ENCODE measurements at places on chromosomes 11 and 22.

DNA sequence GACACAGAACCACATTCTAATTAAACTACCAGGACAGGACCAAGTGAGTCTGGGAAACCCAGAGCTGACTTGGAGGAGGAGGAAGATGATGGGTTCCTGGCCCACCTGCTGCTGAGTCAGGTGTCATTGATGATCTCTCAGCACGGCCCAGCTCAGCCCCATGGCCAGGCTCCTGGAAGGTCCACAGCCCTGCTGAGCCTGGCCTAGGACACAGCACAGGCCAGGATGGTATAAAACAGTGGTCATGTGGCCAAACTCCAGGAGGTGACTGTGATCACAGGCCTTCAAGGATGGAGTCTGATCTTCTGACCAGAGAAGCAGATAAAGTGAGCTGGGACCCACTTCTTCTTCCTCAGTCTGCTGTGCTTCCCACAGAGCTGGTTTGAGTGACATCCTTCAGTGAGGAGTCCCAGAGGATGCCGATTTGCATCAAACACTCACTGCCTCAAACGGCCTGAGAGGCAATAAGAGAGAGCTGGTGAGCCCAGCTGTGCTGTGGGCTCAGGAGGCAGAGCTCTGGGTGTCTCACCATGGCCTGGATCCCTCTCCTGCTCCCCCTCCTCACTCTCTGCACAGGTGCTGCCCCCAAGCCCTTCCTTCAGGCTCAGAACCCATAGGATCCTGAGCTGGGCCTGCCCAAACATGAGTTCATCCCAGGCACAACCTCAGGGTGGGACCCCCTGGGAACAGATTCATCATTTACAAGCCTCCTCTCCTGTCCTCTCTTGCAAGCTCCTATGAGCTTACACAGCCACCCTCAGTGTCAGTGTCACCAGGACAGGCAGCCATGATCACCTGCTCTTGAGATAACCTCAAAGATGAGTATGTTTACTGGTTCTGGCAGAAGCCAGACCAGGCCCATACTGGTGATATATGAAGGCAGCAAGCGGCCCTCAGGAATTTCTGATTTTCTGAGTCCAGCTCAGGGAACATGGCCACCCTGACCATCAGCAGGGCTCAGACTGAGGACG is 37.7 kb upstream of the IGLL5 start:
- no peak for DNase-seq

- no peak for DNase-seq
Observed at GRCh38 chr11:69217276-69218105, 61.8 kb downstream of the SMIM38 start.

- no peak for DNase-seq
Observed at GRCh38 chr11:120465921-120466534, 45.5 kb upstream of the GRIK4 start.

DNA sequence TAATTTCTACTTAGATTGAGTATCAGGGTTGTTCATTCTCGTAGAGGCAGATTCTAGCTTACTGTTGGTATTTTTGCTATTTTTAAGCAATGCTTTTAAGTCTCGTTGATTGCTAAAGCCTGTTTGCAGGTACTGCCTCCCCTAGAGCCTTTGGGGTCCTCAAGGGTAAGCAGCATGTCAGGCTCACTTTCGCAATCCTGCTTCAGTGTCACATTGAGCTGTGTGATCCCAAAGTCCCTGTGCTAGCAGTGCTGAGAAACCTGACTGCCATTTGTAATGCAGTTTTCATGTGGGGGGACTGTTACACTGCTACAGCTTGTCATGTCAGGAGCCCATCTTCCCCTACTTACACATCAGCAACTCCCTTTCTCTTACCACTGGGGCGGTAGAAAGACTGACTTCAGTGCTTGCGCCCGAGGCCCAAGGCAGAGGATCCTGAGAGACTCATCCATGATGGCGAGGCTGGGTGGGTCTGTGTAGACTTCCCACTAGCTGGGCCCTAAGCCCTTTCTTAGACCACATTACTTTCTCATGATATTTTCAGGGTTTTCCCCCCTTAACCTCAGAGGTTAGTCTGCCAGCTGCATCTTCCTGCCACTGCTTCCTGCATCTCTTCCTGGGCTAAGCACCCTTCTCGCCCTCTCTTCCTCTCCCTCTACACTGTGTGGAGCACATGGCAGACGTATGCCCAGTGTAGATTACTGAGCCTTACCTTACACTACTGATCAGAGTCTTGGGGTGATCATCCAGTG is 40.8 kb upstream of the ST14 start:
- no peak for DNase-seq

DNA sequence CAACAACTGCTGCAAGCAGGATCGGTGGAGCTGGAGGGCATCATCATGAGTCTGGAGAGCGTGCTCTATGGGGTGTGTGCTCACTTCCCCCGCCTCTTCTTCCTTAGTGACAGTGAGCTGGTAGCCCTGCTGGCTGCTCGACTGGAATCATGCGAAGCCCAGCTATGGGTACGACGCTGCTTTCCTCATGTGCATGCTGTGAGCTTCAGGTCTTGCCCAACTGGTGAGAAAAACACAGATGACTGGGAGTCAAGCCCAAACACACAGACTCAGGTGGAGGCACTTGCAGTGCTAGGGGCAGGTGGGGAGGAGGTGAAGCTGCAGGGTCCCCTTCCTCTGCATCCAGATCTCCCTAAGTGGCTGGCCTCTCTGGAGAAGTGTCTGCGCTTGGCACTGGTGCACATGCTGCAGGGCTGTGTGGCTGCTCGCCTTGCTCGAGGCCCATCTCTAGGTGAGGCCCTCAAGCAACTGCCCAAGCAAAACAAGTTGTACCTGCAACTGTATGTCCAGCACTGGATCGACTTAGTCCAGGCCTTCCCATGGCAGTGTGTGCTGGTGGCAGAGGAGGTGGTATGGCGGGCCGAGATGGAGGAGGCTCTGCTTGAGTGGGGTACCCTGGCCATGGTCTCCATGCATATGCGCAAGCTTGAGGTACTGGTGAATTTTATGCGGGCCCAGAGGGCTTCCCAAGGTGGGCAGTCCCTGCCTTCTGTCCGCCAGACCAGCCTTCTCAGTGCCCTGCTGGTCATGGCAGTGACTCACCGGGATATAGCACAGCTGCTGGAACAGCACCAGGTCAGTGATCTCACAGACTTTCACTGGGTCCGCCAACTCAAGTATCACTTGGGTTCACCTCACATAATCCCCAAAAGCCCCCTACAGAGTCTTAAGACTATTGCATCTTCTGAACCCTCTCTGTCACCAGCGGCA is 48.1 kb downstream of the DNHD1 start:
- no peak for DNase-seq

DNA sequence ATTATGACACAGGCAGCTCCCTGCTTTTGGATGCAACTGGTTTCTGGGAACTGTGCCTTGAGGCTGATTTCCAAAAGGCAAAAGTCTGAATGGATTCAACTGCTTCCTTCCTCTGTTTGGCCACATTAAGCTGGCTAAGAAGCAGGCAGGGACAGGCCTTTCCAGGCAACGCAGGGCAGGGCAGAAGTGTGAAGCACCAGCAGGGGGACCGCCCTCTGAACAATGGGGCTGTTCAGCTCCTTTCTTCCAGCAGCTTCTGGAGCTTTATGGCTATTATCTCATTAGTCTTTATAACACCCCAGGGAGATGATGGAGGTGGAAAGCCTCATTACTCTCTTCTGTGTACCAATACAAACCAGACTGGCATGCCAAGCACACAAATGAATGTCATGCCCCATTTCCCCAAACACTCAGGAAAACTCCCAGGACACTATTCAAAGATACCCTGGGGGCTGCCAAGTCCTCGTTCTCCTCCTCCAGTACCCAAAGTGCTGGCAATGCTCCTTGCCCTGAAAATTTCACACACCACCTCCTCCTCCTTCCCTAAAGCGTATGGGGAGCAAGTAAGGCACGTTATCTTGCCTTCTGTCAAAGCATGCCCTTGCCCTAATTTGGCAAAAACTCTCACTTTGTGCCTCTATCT is 21.3 kb downstream of the MORC2 start:
- DNase-seq, result peak; percentile 67

DNA sequence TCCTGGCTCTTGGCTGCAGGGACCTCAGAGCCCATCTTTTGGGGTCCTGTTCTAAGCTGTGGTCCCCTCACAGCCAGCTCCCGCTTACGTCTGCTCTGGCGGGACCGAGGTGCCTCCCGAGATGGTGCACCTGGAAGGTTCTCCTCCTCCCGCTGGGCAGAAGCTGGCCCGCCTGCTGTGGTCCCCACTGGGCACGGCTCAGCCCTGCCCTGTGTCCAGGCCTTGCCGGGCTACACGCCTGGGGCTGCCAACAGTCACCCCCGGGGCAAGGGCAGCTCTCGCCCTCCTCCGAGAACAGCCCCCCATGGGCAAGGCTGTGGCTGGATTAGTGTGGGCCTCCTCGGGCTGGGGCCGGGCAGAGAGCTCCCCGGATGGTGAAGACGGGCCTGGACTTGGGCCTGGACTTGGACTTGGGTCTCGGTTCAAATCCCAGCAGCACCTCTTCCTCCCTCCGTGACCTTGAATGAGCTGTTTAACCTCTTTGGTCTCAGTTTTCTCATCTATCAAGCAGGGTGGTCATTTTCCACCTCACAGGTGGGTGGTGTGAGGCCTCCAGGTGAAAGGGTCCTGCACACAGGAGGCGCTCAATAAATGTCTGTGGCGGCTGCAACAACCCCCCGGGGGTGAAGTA is 998 bp downstream of the BAIAP2L2 start:
- no peak for DNase-seq

DNA sequence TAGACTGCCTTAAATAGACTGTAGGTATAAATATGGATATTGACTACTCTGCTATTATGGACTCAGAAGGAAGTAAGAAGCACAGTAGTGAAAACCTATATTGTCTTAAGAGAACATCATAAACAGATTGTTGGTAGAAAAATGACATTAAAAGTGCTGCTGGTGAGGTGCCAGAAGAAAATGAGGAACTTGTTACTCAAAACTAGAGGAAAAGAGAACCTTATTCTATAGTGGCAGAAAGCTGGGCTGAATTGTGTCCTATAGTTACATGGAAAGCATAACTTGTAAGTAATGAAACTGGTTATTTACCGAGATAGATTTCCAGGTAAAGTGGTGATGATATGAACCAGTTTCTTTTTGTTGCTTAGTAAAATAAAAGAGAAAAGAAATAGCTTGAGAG is 109.7 kb upstream of the CTSC start:
- no peak for DNase-seq

DNA sequence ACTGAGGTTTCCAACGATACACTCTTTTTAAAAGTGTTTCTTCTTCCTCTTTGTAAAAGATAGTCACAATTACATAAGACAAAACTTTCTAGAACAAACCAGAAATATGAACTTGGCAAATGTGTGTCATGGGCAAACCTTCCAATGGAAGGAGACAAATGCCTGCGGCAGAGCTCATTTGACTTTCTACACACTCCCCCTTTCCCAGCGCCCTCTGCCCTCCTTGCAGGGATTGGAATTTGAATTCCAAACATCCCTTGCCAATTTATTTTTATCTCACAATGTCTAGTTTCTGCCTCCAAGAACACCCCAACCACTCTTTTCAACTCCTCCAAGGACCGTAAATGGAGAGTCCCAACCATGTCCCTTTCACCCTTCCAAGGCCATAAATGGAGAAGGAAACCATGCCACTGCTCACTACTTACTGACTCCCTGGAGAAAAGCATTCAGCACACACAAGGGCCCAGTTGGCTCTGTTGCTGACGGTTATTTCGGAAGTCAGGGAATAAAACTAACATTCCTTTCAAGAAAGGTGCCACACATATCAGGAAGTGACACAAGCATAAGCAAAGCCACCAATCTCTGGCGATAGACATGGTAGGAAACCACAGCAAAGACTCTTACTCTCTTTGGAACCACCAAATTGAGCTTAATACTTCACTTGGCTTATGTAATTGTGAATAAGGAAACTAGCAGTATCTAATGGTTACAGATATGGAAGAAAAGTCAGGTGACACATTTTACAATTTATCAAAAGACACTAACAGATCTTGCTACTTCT is 15.0 kb upstream of the ESAM start:
- DNase-seq, result no peak

GRCh38 chr22:31958625-31959239 is 14.4 kb downstream of the YWHAH start:
- no peak for DNase-seq

GRCh38 chr11:22561283-22561682 is 64.3 kb downstream of the FANCF start:
- no peak for DNase-seq

GRCh38 chr22:44403166-44403565 is 90.4 kb upstream of the SHISAL1 start:
- DNase-seq, result no peak

DNA sequence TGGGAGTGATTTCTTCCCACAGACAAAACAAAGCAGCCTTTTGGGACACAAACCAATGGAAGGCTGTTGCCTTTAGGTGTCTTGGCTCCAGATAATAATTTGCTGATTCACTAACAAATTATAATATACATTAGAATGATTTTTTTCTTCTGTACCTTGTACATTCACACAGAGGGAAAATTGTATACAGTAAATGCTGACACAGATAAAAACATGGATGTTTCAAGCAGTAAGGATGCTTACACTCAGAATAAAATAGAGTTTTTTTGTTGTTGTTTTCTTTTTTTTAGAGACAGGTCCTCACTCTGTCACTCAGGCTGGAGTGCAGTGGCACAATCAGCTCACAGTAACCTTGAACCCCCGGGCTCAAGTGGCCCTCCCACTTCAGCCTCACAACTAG is 109.2 kb upstream of the TRPC6 start:
- no peak for DNase-seq

Measured in NCI-H2081 (cell line).